ENCODE measurements at places on chromosomes 7 and 10.

DNA sequence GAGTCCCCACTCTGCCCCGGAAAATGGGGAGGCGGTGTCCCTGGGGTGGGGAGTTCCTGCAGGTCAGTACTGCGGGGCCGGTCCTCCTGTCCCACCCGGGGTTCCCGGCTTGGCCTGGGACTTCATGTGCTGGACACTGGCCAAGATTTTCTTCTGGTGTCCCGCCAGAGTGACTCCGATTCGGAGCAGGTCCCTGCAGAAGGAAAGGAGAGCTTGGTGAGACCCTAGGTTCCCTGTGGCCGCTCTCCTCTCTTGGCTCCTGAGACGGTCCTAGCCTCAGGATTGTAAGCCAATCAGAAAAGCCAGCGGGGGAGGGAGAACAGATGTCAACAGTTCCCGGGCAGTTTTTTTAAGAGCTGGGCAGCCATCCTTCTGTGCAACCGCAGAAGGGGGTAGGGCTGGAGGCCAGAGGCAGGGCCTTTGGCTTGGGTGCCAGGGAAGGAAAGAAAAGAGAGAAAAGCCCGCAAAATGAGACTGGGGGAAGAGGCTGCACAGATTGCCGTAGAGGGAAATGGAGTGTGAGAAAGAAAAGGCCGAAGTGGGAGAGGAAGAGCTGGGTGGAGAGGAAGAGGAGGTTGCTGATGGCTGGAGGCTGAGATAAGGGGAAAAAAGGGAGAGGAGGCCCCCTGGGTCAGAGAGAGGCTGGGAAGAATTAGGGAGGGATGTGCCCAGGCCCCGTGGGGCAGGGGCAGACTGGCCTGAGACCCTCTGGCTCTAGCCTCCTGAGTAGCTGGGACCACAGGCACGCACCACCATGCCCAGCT lies 23.7 kb downstream of the EPHB4 start:
- no peak for DNase-seq

DNA sequence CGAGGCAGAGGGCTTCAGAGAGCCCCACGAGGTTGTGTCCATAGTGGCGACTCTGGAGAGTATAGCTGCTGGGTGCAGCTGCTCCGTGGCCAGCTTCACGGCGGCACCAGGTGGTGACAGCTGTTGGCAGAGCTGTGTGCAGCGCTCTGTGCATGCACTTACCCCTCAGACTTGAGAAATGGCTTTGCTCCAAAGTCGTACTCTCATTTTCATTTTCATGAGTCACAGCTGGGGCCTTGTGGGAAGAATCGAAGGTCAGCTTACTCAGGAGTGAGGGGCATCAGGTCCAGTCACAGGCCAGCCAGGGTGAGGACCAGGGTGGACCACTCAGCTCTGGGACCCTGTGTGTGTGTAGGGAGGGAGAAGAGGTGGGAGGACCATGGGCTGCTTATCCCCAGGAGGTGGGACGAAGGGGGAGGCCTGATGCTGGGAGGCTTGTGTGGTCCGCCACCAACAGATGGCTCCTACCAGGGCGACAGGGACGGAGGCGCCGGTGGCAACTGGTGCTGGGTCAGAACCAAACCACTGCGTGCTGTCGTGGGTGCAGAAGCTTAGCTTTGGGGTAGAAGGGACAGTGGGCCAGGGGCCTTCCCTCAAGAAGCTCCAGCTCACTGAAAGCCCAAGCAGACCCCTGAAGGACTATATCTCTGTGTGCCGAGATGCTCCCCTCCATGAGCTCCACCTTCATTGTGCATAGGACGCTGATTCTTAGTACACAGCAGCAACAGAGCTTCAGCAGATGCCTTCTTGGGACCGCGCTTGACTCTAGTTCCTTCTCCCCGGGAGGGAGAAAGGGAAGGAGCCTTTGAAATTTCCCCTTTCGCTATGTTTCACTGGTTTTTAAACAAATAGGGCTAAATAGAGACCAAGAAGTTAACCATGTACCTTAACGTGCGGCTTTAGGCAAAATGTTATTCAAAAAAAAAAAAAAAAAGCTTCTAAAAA lies 225.0 kb downstream of the CELF2 start:
- no peak for DNase-seq

DNA sequence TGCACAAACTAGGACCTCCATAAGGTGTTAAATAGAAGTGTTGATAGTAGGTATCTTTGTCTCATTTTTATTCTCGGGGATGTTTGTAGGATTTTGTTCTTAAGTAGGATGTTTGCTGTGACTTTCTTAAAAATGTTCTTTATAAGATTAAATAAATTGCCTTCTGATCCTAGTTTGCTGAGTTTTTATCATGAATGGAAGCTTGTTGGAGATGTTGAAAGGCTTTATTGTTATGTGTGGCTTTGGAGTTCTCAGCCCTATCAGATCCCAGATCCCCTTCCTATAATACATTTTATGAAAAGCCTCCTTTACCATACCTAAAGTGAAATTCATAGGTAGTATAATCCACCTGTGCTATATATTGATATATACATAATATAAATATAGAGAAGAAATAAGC lies 40.1 kb downstream of the NHLRC2 start:
- DNase-seq, result no peak

- DNase-seq, result no peak
Observed at GRCh38 chr10:26855186-26855585, 5.6 kb downstream of the ABI1 start.

- DNase-seq, result no peak
Observed at GRCh38 chr10:60825520-60825919, 47.2 kb downstream of the CDK1 start.

DNA sequence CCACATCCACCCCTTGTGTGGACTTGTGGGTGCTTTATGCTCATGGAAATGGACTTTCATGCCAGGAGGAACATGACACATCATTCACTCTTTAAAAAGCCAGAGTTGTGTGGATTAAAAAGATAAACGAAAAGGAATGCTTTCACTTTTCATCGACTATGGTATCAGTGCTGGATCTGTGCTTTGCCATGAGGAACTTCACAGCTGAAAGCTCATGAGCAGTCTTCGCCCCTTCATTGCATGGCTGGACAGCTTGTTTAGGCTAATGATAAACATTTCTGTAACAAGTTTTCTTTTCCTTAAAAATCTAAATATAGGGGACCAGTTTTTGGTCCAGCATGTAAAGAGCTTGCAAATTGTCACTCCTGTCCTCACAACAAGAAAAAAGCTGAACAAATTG lies 173.6 kb upstream of the NPS start:
- no peak for DNase-seq

- DNase-seq, result no peak
Observed at GRCh38 chr7:77269360-77270093, 69.9 kb upstream of the FGL2 start.

- no peak for DNase-seq
Observed at GRCh38 chr7:77837275-77837674, 38.7 kb downstream of the PHTF2 start.

GRCh38 chr7:94507462-94507861 lies 2.1 kb upstream of the CASD1 start:
- no peak for DNase-seq

- no peak for DNase-seq
Observed at GRCh38 chr7:17311952-17312351, 13.5 kb downstream of the AHR start.

GRCh38 chr7:5693529-5693928 lies 87.9 kb downstream of the RNF216 start:
- no peak for DNase-seq

DNA sequence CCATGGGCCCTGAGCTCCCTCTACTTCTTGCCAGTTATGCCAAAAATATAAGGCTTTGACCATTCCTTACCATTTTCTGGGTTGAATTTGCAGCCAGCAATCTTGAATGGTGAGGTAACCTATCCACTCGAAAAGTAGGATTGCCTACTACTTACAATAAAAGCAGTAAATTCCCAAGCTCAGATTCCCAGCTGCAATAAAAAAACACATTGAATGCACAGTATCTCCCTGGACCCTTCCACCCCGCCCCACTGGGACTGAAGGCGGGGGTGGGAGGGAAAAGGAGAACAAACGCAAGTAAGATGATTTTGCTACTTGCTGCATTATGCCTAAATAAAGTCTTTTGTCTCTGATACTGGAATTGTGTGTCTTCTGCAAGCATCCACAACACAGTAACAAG lies 301.9 kb downstream of the HGF start:
- no peak for DNase-seq

DNA sequence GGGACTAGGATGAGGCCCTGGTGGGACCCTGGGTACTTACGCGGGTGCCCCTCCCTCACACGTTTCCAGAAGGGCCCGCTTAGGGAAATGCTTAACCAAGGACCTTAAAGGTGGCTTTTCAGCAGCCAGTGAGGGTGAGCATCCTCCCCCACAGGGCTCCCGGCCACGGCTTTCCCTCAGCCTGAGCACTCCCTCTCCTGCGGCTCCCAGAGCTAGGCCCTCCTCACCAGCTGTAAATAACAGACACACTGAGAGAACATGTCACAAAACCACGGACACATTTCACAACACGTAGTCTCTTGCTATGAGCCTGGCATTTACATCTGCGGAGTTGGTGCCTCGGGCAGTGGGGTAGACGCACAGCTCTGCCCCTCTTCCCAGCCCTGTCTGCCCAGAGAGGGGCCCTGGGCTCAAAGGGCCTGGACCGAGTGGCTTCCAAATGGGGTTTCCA lies 25.2 kb downstream of the GRID1 start:
- no peak for DNase-seq

- no peak for DNase-seq
Observed at GRCh38 chr10:33410096-33410859, 75.8 kb upstream of the NRP1 start.

GRCh38 chr10:21924511-21924910 lies 79.0 kb downstream of the DNAJC1 start:
- no peak for DNase-seq

- DNase-seq, result no peak
Observed at GRCh38 chr7:71281261-71281660, 149.3 kb downstream of the GALNT17 start.

GRCh38 chr10:51846856-51847506 lies 147.6 kb upstream of the CSTF2T start:
- DNase-seq, result no peak

GRCh38 chr10:77909021-77909748 lies 17.4 kb downstream of the DLG5 start:
- no peak for DNase-seq

GRCh38 chr10:69061305-69062161 lies 26.4 kb upstream of the SRGN start:
- DNase-seq, result no peak

GRCh38 chr10:120514035-120514620 lies 57.1 kb downstream of the PLPP4 start:
- no peak for DNase-seq

- no peak for DNase-seq
Observed at GRCh38 chr7:37982423-37982822, 62.0 kb downstream of the EPDR1 start.

DNA sequence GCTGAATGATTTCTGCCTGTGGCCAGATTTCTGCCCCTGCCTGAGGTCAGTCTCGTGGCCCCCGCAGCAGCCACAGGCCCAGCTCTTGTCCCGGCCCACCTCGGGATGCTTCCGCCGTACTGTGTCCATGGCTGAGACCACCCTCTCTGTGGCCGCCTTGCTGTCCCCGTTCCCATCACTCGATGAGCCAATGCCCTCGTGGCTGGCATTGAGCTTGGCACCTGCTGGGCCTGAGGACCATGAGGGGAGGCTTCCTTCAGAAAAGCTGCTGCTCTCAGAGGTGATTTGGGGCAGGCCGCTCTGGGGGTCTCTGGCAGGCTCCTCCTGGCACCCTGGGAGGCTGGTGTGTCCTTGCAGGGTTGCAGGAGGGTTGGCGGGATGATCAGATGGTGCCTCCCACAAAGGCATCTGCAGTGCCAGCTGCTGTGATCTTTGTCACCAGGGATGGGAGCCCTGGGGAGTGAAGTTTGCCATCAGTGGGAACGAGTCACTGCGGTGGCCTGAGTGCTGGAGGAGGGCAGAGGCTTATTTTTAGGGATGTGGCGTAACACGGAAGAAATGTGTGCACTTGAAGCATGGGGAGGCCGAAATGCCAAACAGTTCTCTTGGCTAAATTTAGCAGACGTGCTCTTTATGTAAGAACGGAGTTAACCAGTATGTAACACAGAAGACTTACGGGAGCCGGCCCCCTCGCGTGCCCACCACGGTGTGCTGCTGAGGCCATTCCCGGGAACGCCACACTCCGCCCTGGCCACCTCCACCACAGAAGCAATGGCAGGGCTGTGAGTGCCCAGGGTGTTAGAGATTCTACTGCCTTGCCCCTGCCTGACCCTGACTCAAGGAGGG lies 47.7 kb downstream of the VIPR2 start:
- DNase-seq, result no peak

DNA sequence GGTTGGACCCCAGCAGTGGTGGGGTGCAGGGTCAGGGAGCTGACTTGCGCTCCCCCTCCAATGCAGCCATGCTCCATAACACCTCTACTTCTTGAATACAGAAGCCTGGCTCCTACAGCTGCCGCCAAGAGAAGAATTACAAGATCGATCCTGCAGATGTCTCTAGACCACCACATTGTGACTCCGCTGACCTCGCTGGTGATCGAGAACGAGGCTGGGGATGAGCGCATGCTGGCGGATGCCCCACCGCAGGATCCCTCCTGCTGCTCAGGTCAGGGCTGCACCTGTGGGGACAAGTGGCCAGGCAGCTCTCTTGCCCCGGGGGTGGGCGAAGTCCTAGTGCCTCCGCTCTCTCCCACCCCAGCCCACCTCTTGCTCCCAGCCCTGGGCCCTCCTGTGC lies 31.7 kb downstream of the ITIH2 start:
- no peak for DNase-seq

- no peak for DNase-seq
Observed at GRCh38 chr10:22850541-22850940, 77.3 kb upstream of the ARMC3 start.

DNA sequence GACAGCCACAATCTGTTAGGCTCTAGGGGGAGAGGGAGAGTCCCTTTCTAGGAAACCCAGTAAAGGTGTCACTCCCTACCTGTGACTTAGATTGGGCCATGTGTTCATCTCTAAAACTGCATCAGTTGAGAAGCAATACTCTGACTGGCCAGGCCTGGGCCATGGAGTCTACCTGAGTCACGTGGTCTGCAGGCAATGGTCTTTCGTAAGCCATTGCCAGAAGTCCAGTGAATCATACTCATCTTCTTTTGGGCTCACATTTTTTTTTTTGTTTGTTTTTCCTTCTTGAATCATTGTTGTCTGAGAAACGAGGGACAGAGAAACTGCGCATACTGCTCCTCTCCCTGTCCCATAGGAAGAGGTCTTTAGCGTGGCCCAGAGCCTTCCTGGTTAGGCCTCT lies 215.6 kb downstream of the CCSER2 start:
- no peak for DNase-seq

DNA sequence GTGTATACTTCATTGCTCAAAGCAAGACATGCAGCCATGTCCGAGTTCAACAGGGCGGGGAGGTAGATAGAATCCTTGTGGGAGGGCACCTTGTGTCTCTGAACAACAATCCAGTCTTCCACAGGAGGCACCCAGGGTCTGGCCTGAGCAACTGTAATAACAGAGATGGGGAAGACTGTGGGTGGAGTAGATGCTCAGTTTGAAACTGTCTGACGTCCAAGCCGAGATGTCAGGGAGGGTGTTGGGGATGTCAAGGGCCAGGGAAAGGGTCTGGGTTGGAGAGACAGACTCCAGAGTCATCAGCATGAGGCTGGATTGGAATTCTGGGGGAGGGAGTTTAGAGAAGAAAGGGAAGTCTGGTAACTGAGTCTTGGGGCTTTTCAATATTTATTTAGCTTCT lies 88.0 kb downstream of the FANK1 start:
- no peak for DNase-seq
